ENCODE measurements at places on chromosomes 5 and 9.
A peak's percentile ranks its signal among the peaks of the same experiment; 100 is the strongest.

- DNase-seq, result no peak
These were observed 85.5 kb upstream of the SPIN1 start for GRCh38 chr9:88302579-88303324.

GRCh38 chr5:39080597-39081204 lies 6.5 kb upstream of the RICTOR start:
- peak; percentile 68 for DNase-seq

DNA sequence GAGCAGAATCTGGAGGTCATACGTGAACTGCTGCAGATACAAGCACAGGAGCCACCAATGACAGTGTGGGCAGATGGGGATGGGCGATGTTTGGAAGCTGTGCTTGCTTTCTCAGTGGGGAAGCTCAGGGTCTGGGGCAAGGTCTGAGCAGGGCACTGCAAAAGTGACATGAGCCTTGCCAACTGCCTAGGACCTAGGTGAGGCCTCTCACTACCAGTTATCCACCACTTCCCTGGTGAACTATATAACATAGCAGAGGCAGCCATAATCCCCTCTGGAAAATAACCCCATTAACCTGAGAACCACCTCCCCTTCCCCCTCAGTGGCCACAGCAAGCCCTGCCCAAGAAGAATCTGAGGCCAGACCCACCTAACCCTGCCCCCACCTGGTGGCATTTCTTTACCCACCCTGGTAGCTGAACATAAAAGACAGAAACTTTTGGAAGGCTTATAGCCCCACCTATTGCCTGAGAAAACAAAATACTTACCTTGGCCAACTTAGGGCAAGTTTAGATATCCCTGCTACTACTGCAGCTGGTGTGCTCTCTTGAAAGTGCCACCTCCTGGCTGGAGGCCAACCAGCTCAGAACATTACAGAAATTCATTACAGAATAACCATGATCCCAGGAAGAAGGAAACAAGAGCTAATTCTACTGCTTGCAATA lies 18.8 kb upstream of the SPEF2 start:
- no peak for DNase-seq

DNA sequence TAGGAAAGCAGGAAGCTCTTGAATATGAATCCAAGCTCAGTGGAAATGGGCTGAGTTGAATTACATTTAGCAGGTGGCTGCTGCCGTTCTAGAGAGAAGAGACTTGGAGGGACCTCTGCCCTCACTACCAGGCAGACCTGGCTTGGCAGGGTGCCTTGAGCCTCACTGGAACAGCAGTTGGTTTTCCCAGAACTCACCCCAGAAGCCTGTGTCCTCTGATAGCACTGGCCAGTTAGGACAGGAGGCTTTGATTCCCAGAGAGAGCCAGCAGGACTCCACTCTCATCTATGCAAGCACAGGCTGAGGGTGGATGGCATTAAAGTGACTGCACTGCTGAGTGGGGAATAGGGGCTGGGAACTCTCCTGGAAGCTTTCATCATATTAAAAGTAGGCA lies 54.8 kb downstream of the PWWP2A start:
- DNase-seq, result no peak

GRCh38 chr5:60820593-60821487 lies 23.2 kb downstream of the ELOVL7 start:
- DNase-seq, result no peak

GRCh38 chr9:129809346-129809745 lies 6.4 kb downstream of the TOR1B start:
- DNase-seq, result no peak

Data from LNCaP clone FGC (cell line).